Endothelial cell of umbilical vein (primary cell): ENCODE measurements at places on chromosomes 5 and 9. TPM values are rescaled to one million over a fixed set of nuclear protein-coding genes. Genes with fewer than 3 reads are reported as not detected.

FREM1 gene
- total RNA-seq: 0.14 and 0.29 TPM in 2 replicates

KCNV2 gene
- total RNA-seq: not detected in 2 replicates

IFNA2 gene
- not detected in 2 replicates for total RNA-seq

C1QTNF2 gene
- total RNA-seq: 0.53 TPM in 1 of 2 replicates, not detected in the other

ADAMTSL1 gene
- 16.9 and 18.4 TPM in 2 replicates for total RNA-seq

SPATA31A3 gene
- total RNA-seq: not detected in 2 replicates

AJM1 gene
- 1.3 and 1.7 TPM in 2 replicates for total RNA-seq

PLPPR1 gene
- 0.18 TPM in 1 of 2 replicates, not detected in the other for total RNA-seq

TMC1 gene
- total RNA-seq: 0.48 and 1.5 TPM in 2 replicates

TSLP gene
- not detected in 2 replicates for total RNA-seq

TRPM6 gene
- total RNA-seq: 0.12 and 0.22 TPM in 2 replicates

PLPP7 gene
- total RNA-seq: 0.83 and 2.1 TPM in 2 replicates

PHF24 gene
- not detected in 2 replicates for total RNA-seq

PDE6A gene
- total RNA-seq: not detected in 2 replicates

ALDOB gene
- total RNA-seq: not detected in 2 replicates

SLC25A2 gene
- 0.39 and 0.46 TPM in 2 replicates for total RNA-seq

TNFAIP8 gene
- total RNA-seq: 6.0 and 7.4 TPM in 2 replicates

AQP7 gene
- 2.3 and 3.7 TPM in 2 replicates for total RNA-seq

DDX4 gene
- not detected in 2 replicates for total RNA-seq

SIT1 gene
- total RNA-seq: not detected in 2 replicates

DOCK2 gene
- 0.62 and 4.8 TPM in 2 replicates for total RNA-seq
